GM23248 (cell line): ENCODE measurements at places on chromosomes 3 and 15.

GRCh38 chr3:120440001-120440703 lies 10.6 kb downstream of the FSTL1 start:
- DNase-seq, result peak; percentile 77

- no peak for DNase-seq
These were observed 45.0 kb downstream of the USP13 start for GRCh38 chr3:179697736-179698332.

DNA sequence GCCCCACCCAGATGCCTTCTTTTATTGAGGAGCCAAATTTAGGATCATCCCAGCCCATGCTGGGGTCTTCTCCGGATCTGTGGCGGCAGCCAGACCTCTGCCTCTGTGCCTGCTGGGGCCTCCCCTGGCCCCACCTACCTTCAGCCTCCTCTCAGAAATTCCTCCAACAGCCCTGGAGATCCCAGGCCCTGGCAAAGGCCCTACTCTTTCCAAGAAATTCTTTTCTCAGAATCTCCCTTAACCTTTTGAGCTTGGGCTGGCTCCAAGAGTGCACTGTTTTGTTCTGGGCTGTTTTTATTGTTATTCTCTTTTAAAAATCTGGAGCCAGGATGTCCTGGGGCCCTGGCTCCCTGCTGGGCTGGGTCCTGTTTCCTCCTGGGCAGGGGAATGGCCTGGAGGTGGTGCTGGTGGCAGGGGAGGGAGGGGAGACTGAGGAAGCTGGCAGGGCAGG lies 57.8 kb downstream of the GRIP2 start:
- DNase-seq, result no peak

- peak; percentile 81 for DNase-seq
These were observed 38.6 kb downstream of the EHD4 start for GRCh38 chr15:41933771-41934170.

DNA sequence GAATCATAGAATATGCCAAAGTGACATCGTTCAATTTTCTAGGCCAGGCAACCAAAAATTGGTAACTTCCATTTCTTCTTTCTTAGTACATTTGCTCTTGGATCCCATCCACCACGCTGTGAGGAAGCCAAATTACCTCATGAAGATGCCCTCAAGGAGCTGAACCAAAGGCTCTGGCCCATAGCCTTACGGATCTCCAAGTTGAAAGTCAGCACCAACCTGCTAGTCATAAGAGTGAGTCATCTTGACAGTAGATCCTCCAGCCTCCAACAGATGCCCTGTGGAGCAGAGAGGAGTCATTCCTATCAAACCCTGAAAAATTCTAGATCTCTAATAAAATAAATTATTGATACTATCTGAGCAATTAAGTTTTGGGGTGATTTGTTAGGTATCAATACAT lies 322.5 kb upstream of the COL8A1 start:
- peak; percentile 68 for DNase-seq

DNA sequence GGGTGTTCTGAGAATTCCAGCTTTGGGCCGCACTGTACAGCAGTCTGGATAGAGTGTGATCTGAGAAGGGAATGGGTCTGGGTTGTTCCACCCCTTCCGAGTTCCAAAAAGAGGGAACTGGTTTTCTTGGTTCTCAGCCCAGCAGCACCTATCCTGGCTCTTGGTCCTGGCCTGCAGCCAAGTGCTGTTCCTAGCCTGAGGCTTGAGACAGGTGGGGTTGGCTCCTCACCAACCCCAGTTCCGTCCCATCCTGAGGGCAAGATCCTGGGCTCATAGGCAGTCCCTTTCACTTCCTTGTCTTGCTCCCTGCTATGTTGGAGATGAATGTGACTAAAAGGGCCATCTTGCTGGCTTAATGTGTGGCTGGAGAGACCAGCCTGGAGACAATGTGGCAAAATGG lies 15.2 kb downstream of the IVD start:
- DNase-seq, result no peak

DNA sequence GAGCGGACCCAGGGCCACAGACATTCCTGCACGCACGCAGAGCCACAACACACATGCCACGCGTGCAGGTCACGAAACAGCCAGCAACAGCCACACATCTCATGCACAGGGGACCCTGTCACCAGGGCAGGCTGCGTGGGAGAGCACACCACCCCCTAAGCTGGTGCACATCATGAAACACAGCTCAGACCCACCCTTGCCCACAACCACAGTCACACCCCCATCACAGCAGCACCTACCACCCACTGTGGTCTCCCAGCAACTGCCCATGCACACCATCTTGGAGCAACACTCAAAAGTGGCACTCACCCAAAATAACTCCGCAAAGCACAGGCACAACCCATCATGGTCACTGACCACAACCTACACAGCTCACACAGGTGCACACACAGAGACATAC lies 75.7 kb downstream of the OCA2 start:
- no peak for DNase-seq

GRCh38 chr15:68103603-68104002 lies 49.5 kb downstream of the PIAS1 start:
- no peak for DNase-seq

- DNase-seq, result peak; percentile 94
These were observed 6.7 kb downstream of the ISLR start for GRCh38 chr15:74179983-74180880.

DNA sequence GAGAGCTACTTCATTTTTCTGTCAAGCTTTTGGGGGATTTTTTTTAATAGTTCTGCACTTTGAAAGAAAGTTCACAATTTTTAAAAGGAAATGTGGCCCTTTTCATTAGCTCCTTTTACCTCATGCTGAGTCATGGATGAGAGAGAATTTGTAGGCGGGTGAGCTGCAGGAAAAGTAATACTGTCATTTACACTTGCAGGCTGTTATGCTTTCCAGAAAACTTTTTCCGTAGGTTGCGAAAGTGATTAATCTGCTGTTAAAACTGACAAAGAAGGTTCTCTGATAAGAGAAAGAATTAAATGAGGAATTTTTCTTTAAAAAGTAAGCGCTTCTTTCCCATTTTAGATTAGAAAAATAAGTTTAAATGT lies 430.2 kb downstream of the LPP start:
- DNase-seq, result peak; percentile 87
